ENCODE measurements at places on chromosomes 6 and 20. TPM values are rescaled to one million over a fixed set of nuclear protein-coding genes. Genes with fewer than 3 reads are reported as not detected.

The PHACTR1 gene
- total RNA-seq: 28.1 TPM

The SPAG4 gene
- total RNA-seq: 0.82 TPM

DNA sequence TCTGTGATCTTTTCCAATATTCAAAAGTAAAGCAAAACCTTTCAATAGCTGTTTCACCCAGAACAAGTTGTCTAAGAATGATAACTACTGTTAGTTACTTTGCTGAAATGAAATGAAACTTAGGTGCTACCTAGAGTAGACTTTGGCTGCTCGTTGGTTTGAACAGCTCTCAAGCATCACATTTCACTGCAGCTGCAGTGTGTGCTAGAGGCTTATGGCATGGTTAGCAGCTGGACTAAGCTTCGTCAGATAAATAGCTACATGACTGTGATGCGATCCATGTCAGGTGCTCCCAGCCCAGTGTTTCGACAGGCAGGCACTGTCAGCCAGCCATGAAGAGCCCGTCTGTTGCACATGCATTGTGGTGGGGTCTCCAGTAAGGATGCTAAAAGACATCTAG, 201.1 kb downstream of the TFAP2B start:
- no peak for DNase-seq

GRCh38 chr6:25415701-25416100, 136.5 kb downstream of the CARMIL1 start:
- DNase-seq: no peak

- DNase-seq: no peak
These were observed 569 bp downstream of the TCEA2 start for GRCh38 chr20:64063389-64064144.

GRCh38 chr6:62681108-62681507, 395.1 kb upstream of the KHDRBS2 start:
- no peak for DNase-seq
